Stimulated activated CD4-positive, alpha-beta T cell treated with anti-CD3 and anti-CD28 coated beads, Interleukin-4, amount 100 ng/mL, for 1 hour (primary cell): ENCODE measurements at places on chromosomes 12 and 14.

- DNase-seq = no peak
These were observed 199.3 kb downstream of the ALG10B start for GRCh38 chr12:38515912-38516311.

GRCh38 chr14:85764822-85765221 is 234.9 kb downstream of the FLRT2 start:
- DNase-seq = no peak

DNA sequence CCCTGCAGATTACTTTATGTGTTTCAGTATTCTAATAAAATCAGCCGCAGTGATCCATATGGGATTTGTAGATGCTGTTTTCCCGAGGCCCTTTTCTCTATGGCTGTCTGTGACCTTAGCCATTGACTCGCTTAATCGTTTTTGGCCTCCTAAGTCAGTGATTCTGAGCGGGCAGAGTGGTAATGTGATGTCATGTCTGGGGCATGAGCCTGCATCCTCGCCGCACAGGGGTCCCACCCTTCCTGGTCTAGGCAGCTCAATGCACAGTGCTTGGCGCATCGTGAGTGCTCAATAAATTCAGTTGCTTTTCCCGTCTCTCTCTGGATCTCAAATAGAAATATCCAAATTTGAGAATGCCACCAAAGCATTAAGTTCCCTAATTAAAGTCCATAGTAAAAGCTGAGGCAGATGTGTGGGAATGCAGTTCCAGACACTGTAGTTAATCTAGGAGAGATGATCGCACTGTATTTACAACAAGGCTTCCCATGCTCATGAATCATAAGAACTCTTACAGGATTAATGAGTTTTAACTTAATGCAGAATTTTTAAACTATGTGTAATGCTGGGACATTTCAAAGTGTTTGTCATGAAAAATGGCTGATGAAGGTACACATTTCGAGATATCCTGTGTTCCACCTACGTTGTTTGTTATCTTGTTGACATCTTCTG is 29.3 kb downstream of the HMGA2 start:
- no peak for DNase-seq

DNA sequence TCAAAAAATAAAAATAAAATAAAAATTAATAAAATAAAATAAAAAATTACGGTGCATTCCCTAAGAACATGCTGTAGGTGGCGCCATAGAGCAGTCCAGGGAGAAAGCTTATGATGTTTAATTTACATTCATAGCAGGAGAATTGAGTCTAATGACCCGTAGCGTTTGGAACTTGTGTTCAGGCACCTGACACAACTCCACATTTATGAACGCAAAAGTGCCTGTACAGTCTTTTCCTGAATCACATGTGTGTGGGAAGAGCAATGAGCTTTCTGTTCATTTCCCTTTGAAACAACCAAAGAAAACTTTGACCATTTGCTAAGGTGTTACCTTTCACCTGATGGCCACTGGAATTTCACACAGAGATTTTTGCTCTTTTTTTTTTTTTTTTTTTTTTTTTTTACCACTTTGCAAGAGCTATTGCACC is 60.6 kb upstream of the KCNA1 start:
- DNase-seq = no peak

- no peak for DNase-seq
These were observed 145.2 kb upstream of the WSCD2 start for GRCh38 chr12:107983756-107984472.

- DNase-seq = no peak
These were observed 1067.2 kb downstream of the TMTC2 start for GRCh38 chr12:83753904-83754303.

GRCh38 chr12:14619741-14620501 is 52.2 kb upstream of the PLBD1 start:
- DNase-seq = no peak

DNA sequence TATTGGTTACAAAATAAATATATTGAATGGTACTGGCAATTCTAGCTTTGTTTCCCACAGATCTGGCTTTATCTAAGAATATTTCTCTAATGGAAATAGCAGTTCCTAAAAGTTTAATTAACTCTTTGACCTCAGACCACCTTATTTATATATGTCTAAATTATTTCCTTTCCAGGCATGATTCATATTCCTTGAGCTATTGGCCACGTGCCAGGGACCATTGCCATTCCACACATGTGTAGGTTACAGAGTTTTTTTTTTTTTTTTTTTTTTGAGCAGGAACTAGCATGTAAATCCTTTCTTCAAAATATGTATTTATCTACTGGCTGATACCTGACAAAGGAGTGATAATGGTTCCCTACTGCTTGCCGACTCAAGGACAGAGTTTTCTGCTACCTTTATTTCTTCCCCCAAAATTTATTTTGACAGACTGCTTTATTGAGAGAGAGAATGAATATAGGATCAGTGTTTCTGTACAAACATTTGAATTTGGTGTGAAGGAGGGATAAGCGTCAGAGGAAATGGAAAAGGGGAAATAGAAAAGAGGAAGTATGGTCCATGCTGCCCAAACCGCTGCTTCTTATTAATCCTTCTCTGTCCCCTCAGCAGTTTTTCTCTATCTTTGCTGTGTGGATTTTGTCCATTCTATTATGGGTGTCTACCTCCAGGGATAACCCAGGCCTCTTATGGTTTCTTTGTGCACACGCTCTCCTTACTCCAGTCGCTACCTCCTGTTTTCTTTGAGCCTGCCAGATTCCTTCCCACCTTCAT is 36.4 kb downstream of the PDE3A start:
- DNase-seq = no peak

DNA sequence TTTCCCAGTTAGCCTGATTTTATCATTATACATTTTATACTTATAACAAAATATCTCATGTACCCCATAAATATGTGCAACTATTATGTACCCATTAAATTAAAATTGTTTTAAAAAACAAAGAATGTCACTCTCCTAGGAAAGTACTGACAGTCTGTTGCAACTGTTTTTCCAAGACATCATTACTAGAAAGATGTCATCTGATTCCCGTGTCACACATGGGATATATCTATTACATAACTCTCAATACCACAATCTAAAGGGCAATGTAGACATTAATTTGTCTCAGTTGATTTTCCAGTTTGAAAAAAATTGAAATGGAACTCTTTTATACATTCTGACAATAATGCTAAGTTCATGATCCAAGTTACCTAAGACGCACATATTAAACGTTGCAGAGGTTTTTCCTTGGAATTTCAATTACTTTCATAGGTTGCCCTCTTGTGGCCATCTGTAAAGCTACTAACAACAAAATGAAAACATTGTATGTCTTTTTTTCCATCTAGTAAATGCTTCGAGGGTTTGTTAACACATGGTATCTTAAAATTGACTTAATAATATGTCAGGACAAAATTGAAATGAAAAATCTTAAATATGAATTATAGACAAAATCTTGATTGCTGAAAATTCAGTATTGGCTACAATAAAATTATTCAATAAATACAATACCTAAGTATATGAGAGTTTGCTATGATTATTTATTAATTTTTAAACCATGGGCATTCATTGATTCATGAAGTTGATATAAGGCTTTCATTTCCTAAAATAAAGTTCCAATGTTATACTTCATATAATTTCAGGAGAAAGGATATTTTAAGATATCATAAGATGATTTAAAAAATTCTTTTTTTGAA is 131.6 kb downstream of the PPFIA2 start:
- no peak for DNase-seq

DNA sequence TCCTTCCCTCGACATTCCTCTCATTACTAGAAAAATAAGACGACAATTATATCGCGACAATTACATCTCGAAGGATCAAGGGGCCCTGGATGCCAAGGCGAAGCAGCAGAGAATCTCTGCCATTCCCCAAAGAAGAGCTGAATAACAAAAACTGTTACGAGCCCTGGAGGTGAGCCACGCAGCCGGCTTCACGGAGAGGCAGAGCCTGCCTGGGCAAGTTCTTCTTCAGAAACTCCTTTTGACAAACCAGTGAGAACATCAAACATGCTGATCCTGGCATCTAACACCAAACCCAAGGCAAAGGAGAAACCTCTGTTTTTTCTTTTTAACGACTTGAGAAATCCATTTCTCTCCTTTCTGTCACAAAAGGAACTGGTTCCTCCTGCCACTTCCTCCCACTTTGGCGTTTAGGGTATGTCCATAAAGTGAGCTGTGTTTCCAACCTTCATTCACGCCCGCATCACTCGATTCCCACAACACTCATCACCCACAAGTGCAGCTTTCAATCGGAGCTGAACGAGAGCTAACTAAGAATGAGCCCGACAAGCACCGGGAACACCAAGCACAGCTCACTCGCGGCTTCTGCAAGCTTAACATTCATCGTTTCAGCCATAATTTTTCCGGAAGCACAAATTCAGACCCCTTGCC is 21.5 kb downstream of the CCDC88C start:
- no peak for DNase-seq

DNA sequence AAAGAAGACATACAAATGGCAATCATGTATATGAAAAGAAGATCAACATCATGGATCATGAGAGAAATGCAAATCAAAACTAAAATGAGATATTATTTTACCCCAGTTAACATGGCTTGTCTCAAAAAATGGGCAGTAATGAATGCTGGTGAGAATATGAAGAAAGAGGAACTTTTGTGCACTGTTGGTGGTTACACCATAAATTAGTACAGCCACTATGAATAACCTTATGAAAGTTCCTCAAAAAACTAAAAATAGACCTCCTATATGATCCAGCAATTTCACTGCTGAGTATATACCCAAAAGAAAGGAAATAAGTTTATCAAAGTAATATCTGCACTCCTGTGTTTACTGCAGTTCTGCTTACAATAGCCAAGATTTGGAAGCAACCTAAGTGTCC is 151.7 kb downstream of the PDZRN4 start:
- no peak for DNase-seq

- DNase-seq = no peak
These were observed 551.0 kb downstream of the DIO2 start for GRCh38 chr14:79660053-79660939.

- DNase-seq = no peak
These were observed 227.4 kb downstream of the NEDD1 start for GRCh38 chr12:97134495-97134894.

- DNase-seq = no peak
These were observed 34.4 kb upstream of the DYNC1H1 start for GRCh38 chr14:101929946-101930345.

DNA sequence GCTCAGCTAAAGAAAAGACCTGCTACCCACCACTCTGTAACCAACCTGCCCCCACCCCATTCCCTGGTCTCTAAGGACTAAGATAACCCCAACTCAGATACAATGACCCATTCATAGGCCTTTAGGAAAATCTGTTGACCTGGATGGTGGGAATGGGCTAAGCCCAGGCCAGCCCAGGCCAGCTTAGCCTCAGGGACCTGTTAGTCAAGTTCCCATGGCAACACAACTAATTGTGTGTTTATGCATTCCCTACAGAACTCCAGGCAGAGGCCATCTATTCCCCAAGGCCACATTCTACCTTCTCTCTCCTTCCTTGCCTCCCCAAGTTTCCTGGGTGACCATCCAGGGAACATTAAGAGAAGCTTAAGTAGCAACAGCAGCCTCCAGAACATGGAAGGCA is 16.1 kb upstream of the KRT8 start:
- no peak for DNase-seq

- DNase-seq = no peak
These were observed 100.6 kb downstream of the DACT1 start for GRCh38 chr14:58738189-58738836.

GRCh38 chr14:53380867-53381225 is 227.7 kb upstream of the DDHD1 start:
- no peak for DNase-seq

DNA sequence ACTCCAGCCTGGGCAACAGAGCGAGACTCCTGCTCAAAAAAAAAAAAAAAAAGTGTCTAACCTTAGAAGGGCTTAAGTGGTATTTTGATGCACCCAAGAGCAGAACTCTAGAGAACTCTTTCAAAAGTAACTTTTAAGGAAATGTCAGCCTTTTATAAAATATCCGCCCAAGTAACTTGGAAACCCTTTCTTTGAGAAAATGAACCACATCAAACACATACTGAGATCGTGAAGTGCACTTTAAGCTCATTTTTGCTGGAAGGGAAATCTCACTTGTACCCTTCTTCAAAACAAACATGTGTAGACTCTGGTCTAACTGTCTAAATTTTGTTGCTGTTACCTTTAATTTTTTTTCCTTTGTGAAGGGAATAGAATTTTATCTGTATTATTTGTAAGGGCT is 5.5 kb downstream of the C12orf56 start:
- no peak for DNase-seq

DNA sequence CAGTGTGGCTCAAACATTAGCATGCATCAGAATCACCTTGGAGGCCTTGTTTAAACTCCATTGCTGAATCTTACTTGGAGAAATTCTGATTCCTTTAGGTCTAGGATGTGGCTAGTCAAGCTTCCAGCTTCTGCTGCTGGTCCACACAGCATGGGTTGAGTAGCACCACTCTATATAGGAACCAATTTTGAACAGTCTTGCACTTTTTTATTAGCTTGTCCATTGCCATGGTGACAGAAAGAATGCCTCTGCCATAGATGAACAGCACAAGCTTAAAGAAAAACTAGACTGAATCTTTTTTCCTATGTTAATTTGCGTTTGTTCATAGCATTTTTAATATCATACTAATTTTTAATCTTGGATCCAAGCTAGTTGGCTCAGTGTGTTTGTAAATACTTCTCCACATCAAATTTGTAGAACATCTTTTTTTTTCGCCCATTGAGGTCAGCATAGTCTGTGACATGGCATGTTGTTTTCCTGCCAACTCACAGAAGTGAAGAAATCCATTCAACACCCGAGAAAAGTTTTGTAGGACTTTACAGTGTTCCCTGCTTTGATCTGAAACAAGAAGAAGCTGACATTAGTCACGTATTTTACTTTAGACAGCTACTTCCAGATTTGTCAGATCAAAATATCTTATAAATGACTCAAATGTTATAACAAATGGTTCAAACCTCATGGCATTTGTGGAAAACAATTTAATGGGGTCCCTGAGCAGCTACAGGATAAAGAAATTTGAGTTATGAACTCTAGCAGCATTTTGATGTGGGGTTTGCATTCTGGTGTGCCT is 438.8 kb downstream of the EGLN3 start:
- DNase-seq = no peak

- no peak for DNase-seq
These were observed 9.7 kb upstream of the CMKLR1 start for GRCh38 chr12:108348842-108349241.

- DNase-seq = no peak
These were observed 28.9 kb upstream of the TSPAN8 start for GRCh38 chr12:71186571-71187288.

DNA sequence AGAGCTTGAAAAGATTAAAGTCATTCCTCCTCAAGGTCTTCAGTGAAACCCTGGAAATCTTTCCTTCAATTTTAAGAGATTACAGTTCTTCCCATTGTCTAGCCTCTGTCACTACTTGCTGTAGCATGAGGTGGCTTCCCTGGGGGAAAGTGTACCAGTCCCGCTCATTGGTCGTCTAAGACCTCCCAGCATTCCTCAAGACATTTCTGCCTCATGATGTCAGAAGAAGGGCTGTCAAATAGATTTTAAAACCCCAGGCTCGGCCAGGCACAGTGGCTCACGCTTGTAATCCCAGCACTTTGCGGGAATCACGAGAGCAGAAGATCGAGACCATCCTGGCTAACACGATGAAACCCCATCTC is 46.7 kb downstream of the SMUG1 start:
- DNase-seq = no peak
